ENCODE measurements at places on chromosomes 11 and 22.

DNA sequence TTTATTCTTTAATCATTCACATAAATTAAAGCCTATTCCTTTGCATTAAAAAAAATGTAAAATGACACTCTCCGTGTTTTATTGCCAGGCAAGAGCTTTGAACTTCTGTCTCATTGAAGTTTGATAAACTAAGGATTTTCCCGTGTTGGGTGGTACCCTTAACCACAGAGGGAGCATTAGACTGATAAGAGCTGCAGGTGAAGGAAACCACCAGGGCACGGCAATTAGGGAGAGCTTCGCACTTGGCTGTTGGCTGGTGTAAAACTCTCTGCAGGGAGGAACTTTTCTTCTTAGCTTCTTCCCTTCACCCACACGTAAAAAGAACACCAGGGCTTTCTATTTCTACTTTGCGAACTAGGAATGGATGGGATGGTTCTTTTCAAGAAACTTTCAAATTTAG lies 47.0 kb downstream of the CSTPP1 start:
- DNase-seq, result no peak

DNA sequence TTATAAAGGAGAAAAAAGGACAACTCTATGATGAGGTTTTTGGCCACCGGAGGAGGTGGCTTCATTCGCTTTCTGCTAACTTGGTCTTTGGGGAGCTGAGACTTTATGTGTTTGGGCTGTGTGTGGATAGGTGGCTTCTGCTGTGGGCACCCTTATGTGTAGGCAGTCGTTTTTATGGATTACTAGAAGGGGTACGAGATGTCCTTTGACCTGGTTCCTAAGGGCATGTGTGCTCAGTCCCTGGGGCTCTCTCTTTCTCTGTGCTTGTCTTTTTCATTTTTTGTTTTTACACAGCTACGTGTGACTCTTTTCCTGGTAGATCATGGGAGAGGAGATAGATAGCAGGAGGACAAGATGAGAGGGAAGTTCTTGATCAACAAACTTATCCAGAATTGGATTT lies 93.4 kb downstream of the TEAD1 start:
- DNase-seq, result no peak

- DNase-seq, result no peak
These were observed 1.0 kb downstream of the POLA2 start for GRCh38 chr11:65262776-65263175.

DNA sequence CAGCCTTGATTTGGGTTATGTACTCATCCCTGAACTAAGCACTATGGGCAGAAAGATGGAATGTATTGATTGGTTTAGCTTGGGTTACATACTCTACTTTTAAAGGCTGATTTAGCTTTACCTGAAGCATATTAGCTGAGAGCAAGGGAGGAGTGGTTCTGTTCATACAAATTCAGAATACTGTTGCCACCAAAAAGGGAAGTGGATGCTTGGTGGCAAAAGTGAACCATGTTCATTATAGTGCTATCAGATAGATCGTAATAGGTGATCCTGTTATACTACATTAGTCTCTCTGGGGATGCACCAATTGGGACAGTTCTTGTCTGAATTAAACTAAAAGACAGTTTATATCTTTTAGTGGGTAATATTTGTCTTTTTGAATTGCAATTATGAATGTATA lies 44.5 kb upstream of the RRM1 start:
- no peak for DNase-seq

DNA sequence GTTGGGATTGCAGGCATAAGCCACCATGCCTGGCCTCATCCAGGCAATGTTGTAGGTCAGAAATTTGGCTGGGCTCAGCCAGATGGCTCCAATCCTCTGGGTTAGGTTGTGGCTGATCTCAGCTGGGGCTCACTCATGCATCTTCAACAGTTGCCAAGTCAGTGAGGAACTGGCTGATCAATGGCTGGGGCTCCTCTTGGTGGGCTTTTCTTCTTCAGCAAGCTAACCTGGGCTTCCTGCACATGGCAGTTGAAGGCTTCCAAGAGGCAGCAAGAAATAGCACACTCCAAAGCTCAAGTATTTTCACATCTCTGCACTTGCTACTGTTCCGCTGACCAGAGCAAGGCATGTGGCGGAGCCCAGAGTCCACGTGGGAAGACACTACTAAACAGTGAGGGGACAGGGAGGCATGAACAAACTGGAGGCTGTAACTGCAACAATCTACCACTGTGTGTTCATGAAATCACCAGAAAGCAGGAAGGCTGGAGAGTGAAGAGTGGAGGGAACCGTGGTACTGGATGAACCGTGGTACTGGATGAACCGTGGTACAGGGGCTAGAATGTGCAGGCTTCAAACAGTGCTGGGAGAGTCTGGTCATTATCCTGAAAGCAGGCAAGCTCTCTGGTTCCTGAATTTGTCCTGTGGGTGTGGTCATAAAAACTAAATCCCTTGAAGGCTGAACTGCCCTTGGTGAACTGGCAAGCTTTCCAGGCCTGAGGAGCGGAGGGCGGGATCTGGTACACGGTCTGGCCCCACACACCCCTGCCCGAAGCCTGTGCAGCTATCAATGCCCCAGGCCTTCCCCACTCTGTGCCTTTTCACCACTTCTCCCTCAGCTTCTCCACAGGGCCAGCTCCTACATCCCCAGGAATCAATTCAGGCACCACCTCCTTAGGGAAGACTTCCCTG lies 20.2 kb downstream of the CHST1 start:
- DNase-seq, result no peak

DNA sequence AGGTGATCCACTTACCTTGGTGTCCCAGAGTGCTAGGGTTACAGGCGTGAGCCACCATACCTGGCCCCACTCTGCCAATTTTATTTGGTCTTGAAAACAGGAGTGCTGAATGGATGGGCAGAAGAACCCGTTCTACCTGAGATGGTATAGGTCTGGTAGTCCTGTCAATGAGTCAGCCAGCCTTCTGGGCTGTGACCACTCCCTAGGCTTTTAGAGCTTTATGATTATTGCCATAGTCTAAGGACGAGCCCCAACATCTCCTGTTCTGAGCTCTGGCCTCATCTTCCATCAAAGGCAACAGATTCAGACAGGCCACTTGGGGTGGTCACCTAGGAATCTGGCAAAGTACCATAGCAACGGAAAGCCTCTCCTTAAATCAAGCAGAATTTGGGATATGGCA lies 11.5 kb downstream of the ZDHHC5 start:
- no peak for DNase-seq

All from DMS 273 treated with DMSO at 0.1 percent for 48 hours (cell line).